ENCODE measurements at places on chromosomes 7 and 10.

GRCh38 chr10:61785473-61786105 lies 115.9 kb upstream of the ARID5B start:
- no peak for DNase-seq

GRCh38 chr10:77256346-77256745 lies 381.3 kb downstream of the KCNMA1 start:
- DNase-seq, result no peak

DNA sequence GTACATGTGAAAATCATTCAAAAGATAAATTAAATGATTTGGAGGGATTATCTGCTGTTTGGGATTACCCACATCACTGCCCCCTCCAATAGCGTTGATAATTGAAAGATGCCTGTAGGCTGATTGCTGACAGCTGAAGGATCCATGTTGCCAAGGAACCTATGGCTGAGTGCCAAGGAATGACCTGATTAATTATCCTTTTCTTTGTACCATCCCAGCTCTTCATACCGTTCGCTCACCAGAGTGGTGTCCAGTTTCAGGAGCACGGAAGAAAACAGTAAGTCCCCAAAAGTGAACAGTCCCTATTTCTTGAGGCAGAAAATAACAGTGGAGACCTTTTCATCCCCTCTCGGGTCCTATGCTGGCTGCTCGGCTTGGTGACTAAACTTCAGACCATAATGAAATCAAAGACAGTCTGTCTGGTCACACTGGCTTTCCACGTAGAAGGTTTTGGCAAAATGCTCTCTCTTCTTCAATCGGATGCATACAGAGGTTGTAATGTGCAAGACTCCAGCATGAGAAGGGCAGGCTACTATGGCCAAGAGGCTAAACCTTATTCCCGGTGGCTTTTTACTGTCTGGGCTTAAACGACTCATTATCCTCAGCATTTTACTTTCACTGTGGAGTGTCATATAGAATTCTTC lies 108.8 kb downstream of the SPAG6 start:
- no peak for DNase-seq

- DNase-seq, result no peak
Measured at GRCh38 chr7:100895701-100895955, at the start of gene ACHE. Gene ACHE (minus strand): TSS chr7:100895888. CDS start chr7:100894232, 1,656 bp downstream.

DNA sequence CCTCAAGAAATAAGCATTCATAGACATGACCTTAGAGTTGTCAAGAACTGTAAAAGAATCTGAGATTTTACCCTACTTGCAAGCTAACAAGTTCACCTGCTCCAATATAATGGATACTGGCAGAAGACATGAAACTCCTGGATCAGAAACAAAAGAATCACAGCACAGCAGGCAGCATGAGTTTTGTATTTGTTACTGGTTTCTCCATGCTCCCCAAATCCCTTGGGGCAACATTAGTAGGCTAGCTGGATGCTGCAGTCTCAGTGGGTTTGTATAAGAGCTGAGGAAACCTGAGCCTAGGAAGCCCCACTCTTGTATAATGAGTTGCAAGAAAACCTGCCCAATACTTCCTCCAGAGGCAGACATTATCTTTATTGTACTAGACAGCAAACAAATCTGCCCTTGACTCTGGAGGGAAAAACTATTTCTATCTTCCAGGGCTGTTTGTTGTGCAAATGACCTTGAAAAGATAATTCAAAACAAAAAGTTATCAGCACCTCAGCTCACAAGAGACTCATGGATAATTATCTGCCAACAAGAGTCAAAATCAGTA lies 64.8 kb downstream of the ABLIM1 start:
- DNase-seq, result no peak

Data from right cardiac atrium (tissue), 5 donors.